ENCODE measurements at places on chromosomes 4 and X. TPM values are rescaled to one million over a fixed set of nuclear protein-coding genes. Genes with fewer than 3 reads are reported as not detected.

Gene SSX4
- not detected for total RNA-seq

Gene VCX
- not detected for total RNA-seq

Gene GUCY2F
- total RNA-seq = 0.12 TPM

Gene POLA1
- 11.1 TPM for total RNA-seq

Gene PORCN
- total RNA-seq = 8.9 TPM
